ENCODE measurements at places on chromosomes 11 and 22.

GRCh38 chr11:117591316-117592039 lies 205.5 kb downstream of the DSCAML1 start:
- no peak for DNase-seq

DNA sequence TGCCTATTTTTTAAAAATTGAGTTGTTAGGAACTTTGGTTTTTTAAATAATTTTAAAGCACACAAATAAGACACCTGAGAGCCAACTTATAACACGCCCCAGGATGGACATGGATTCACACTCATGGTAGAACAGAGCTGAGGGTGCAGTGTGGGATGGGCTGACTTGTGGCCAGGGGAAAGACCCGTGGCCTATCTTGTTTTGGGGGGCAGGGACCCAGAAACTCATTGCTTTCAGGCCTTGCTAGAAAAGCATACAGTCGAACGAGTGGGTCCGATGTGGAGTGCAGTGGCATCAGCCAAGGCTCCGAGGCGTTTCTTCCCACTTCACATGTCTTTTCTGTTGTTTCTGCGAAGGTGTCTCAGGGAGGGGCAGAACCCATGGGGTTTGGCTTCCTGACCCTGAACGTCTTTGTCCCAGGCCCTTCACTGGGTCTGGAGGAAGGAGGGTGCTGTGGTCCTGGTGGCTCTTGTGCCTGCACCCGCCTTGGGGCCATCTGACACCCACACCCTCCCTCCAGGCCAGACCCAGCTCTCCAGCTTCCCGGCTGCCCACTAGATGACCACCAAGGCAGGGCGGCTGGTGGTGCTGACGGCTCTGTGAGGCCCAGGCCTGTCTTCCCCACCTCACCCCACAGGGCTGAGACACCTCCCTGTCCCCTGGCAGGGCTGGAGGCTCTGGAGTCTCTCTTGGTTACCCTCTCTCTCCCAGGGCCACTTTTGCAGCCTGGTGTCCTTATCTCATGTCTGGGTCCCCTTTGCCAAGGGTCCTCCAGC lies 120.8 kb downstream of the KCNQ1 start:
- no peak for DNase-seq

GRCh38 chr11:128695539-128696221 lies 1.8 kb downstream of the FLI1 start:
- DNase-seq = no peak

DNA sequence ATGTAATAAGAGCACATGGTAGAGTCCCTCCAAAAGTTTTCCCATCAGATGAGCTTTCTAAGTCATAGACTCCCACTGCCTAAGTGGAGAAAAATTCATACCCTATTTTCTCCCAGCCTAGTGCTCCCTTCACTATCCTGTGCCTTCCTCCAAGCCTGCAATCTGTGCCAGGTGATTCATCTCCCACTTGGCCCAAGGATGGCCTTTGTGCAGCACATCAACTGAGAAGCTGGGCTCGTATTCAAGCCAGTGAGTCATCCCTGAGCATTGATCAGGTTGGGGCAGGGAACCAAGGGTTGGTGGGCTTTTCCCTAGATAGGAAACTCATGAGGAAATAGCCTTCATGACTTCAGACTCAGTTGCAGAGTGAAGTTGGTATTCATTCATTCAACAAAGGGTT lies 64.6 kb downstream of the PANX1 start:
- peak; percentile 70 for DNase-seq

- no peak for DNase-seq
These were observed 7.2 kb downstream of the PIM3 start for GRCh38 chr22:49967706-49968208.

GRCh38 chr11:133339495-133340140 lies 192.7 kb downstream of the OPCML start:
- no peak for DNase-seq

- no peak for DNase-seq
These were observed 272.0 kb upstream of the SESN3 start for GRCh38 chr11:95503047-95503446.

DNA sequence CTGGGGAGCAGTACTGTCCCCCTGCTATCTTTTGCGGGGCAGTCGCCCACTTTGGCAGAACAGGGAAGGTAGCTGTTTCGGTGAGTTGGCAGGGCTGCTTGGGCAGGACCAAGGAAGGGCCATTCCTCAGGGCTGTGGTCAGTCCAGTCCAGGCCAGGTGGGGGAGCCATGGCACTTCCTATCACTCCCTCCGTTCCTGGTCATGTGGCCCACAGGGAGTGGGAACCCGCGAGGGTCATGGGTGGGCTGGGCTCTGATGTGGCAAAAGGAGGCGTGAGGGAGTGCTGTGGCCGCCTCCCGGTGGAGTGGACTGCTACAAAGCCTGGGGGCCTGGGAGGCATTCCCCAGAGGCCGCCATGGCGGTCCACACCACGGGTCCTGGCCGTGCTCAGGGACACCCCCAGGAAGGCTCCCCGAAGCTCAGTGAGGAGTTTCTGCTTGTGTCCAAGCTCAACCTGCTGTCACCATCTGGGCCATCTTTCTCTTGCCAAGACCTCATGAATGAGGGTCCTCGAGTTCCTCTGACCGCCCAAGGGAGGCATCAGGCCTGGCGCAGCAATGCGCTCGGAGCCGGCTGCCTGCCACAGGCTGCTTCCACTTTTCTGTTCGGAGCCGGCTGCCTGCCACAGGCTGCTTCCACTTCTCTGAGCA lies 11.9 kb downstream of the CHID1 start:
- no peak for DNase-seq

- DNase-seq = no peak
These were observed 78.6 kb upstream of the APOA1 start for GRCh38 chr11:116916052-116916451.

- no peak for DNase-seq
These were observed 141.4 kb downstream of the NTM start for GRCh38 chr11:131511794-131512193.

- DNase-seq = no peak
These were observed 4.8 kb upstream of the FTH1 start for GRCh38 chr11:61972112-61972671.

DNA sequence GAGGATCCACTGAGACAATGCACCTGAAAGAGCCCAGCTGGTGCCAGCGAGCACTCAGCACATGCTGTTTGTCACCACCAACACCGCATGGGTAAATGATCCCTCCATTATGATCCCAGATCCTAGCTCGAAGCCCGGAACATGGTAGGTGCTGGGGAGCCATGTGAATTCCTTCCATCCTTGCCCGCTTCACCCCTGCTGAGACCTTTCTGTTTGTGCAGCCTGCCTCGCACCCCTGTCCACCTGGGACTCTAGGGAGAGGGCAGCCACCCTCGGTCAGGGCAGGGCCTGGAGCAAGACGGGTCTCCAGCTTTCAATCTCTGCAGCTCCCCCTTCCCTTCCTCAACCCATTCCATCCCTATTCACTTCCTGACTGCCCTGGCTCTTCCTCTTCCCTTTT lies 116.2 kb upstream of the ALX4 start:
- DNase-seq = no peak

DNA sequence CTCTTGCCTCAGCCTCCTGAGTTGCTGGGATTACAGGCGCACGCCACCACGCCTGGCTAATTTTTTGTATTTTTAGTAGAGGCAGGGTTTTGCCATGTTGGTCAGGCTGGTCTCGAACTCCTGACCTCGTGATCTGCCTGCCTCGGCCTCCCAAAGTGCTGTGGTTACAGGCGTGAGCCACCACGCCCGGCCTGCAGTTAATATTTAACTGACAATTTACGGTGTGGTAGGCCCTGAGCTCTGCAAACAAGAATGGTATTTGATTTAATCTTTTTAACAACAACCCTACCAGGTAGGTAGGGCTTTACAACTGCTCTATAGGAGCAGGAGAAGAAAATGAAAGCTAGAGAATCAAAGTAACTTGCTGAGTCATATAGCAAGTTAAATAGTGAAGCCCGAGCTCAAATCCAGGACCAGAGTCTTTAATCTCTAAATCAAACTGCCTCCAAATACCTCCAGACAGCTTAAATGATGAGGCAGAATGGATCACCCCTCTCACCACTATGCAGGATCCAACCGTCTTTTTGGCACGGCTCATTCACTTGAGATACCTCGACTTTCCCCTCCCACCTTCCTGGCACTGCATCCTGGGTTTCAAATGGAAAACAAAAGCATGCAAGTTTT lies 9.4 kb downstream of the UEVLD start:
- no peak for DNase-seq

DNA sequence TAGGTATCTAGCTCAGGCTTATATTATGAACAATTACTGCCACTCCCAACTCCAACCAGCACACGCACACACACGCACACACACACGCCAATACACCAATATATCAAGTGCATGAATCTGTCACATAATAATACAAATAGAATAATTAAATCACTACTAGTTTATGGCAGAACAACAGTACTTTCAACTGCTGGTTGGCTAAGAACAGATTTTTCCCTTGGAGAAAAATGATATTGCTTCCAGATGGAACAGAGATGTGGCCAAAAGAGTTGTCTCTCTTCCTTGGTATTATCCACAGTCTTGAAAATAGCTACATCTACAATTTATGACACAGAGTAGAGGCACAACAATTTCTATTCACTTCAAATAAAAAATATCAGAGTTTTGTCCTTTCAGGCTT lies 538.3 kb upstream of the FAT3 start:
- no peak for DNase-seq

DNA sequence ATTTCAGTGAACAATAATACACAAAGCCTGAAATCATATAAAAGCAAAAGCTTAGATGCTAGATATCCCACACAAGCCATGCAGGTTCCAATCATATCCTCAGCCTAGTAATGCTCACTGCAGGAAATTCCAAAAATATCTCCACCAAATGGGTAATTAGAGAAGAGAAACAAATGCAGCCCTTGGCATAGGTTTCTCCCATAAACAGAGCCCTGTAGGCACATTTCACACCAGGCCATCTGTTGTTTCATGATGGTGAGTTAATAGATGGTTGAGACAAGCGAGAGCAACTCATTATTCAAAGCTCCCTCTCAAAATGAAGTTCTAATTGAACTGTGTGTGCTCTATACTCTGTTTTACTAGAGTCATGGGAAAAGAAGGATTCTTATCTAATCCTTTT lies 154.6 kb upstream of the TRPC6 start:
- no peak for DNase-seq

DNA sequence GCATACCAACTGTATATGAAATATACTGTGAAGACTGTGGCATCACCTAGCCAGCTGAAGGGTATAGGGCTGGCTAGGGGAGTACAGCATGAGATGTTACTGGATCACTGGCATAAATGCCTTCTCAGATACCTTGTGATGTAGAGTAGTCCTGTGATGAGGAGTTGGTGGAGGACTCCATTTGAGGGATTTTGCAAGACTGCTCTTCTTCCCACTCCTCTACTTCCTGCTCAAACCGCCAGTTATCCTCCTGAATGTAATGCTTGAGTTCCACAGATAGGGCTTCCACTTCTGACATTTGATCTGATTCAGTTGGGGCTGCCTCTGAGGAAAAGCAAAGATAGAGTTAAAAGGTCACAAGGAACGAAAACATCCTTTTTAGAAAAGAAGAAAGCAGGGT lies 29.3 kb downstream of the CLDN25 start:
- no peak for DNase-seq

GRCh38 chr11:80937842-80938241 lies 1497.0 kb upstream of the TENM4 start:
- DNase-seq = no peak

DNA sequence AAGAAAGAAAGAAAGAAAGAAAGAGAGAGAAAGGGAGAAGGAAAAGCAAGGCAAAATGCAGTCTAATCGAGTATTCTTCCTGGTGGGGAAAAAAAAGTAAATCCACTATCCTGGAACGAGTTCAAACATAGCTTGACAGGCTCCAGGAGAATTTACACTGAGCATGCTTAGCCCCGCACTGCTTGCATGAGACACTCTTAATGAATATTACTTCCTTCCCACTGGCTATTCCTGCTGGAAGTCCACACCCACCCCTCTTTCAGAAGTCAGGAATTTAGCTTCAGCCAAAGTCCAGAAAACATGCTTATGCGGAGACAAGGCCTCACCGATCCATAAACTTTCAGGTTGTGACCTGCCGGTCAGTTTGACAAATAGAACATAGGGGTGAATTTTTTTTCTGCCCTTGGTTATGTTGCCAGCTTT lies 251.8 kb upstream of the BLID start:
- peak; percentile 86 for DNase-seq

DNA sequence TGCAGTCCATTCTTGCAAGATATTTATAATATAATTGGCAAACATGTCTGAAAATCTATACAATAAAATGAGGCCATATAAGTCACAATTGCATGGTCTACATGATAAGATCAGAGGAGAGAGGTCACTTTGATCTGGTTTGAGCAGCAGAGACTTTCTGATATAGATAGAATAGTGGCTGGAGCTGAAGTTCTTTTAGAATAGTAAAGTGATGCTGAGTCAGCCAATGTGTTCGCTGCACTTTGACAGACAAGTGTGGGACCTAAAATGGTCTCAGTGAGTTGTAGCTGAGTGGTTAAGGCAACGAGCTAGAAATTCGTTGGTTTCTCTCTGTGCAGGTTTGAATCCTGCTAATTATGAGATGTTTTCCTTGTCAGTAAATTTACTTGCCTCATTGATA lies 257.0 kb upstream of the C11orf87 start:
- no peak for DNase-seq

- DNase-seq = peak; percentile 4
These were observed 15.4 kb downstream of the CCDC34 start for GRCh38 chr11:27347359-27348339.

GRCh38 chr22:44801476-44801875 lies 49.1 kb downstream of the ARHGAP8 start:
- no peak for DNase-seq

GRCh38 chr22:49575703-49576081 lies 252.0 kb downstream of the BRD1 start:
- no peak for DNase-seq

GRCh38 chr11:62108017-62108750 lies 15.6 kb upstream of the INCENP start:
- peak; percentile 70 for DNase-seq

GRCh38 chr22:42642806-42643633 lies 2.6 kb upstream of the ATP5MGL start:
- no peak for DNase-seq

DNA sequence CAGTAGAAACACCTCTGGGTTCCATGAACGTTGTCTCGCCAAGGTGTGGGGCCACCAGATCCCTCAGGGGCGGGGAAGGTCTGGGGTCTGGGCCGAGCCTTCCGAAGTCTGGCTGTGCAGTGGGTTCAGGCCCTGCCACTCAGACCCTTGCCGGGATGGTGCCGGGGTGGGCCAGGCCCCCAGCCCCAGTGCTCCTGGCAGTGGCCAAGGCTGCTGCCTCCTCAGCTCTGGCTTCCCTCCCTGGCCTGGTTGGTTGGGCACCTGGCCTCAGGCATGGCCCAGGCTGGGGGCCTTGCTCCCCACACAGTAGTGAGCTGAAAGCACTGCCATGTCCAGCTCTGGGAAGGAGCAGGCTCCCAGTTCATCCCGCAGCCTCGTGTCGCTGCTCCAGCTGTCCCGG lies 48.2 kb upstream of the PPARA start:
- DNase-seq = no peak

- DNase-seq = no peak
These were observed 30.7 kb upstream of the ARFGAP3 start for GRCh38 chr22:42887523-42888507.

All from GM03348 (cell line).